ENCODE measurements at places on chromosomes 16 and 17. TPM values are rescaled to one million over a fixed set of nuclear protein-coding genes. Genes with fewer than 3 reads are reported as not detected.

The ATAD5 gene
- 3.2 TPM for total RNA-seq

The RFNG gene
- 36.8 TPM for total RNA-seq

The SALL1 gene
- total RNA-seq = under 0.01 TPM

The HOXB8 gene
- total RNA-seq = not detected

The HSPB9 gene
- total RNA-seq = not detected

The MPP3 gene
- 10.0 TPM for total RNA-seq

The ZFHX3 gene
- total RNA-seq = 10.6 TPM

The CASKIN1 gene
- 2.0 TPM for total RNA-seq

The ACSM2B gene
- not detected for total RNA-seq

The MGAT5B gene
- 0.17 TPM for total RNA-seq

The TPSG1 gene
- not detected for total RNA-seq

The NKD1 gene
- under 0.01 TPM for total RNA-seq

The CAPNS2 gene
- total RNA-seq = 0.99 TPM

The SLC5A10 gene
- not detected for total RNA-seq

The CCL8 gene
- total RNA-seq = 1.2 TPM

The KRTAP2-1 gene
- total RNA-seq = not detected

The KCNJ16 gene
- total RNA-seq = not detected

The ZFP1 gene
- total RNA-seq = 14.7 TPM
